Stimulated activated naive CD4-positive, alpha-beta T cell treated with Interleukin-2 at 50 U/mL for 16 hours (primary cell): ENCODE measurements at places on chromosomes 7 and 10.

DNA sequence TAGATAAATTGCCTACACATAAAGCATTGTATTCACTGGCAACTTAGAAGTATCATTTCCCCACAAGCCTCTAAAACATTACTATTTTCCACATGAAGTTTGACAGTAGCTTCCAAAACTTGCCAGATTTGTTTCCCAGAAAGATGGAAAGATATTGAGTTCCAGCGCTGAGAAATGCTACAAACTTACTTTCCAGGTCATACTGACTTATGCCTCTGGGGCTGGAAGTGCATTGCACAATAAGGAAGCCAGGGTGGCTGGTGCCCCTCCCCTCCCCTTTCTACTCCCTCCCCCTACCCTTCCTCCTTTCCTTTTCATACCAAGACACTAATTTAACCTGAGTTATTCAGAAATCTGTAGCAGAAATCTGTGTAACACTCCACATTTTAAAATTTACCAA, 212.6 kb downstream of the WDR37 start:
- no peak for DNase-seq

DNA sequence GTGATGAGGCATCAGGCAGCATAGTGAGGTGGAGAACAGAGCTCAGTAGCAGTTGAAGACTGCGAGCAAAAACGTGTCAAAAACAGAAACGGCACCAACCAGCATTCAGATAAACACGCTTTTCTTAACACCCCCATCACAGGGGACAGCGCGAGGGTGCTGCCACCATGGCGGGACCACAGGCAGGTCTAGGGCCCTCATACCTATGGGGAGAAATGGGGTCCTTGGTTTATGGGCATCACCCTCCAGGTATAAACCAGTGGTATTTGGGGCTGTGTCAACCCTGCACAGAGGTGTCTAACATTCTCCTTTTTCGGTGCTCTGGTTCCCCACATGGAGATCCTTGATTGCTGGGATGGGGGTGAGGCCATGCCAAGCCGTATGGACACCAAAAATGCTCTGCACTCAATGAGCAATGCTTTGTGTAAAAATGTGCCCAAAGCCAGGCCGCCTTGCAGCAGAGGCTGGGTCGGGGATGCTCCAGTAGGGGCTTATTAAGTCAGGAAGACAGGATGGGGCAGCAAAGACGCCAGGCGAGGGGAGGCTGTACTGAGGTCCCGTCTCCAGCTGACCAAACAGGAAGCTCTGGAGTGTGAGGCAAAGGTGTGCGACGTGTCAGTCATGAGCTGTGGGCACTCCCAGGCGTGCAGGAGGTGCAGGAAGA, 191.5 kb downstream of the WDR37 start:
- DNase-seq, result no peak

DNA sequence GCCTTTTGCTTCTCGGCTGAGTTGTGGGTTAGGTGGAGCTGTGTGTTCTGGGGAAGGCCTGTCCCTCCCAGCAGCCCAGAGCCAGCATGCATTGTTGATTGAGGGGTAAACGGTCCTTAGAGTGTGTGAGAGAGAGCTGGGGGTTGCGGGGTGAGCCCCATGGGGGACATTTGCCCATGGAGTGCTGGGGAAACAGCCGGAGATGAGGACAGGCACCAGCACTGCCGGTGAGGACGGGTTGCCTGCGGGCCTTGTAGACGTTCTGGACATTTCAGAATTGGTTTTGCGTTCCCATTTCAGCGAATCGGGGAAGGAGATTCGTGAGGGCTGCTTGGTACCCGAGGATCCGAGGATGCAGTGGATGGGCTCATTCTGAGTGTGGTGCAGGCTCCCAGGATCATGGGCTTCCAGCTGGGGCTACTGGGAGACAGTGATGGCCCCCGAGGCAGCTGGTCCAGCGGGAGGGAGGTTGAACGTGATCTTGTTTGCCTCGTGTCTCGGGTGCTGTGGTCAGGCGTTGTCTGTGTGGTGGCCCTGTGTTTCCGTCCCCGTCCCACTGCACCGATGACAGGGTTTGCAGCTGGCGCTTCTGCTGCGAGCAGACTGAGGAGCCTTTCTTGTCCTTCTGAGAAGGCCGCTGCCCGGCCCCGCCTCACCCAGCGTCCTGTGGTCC, 113.9 kb downstream of the CYTH3 start:
- no peak for DNase-seq

DNA sequence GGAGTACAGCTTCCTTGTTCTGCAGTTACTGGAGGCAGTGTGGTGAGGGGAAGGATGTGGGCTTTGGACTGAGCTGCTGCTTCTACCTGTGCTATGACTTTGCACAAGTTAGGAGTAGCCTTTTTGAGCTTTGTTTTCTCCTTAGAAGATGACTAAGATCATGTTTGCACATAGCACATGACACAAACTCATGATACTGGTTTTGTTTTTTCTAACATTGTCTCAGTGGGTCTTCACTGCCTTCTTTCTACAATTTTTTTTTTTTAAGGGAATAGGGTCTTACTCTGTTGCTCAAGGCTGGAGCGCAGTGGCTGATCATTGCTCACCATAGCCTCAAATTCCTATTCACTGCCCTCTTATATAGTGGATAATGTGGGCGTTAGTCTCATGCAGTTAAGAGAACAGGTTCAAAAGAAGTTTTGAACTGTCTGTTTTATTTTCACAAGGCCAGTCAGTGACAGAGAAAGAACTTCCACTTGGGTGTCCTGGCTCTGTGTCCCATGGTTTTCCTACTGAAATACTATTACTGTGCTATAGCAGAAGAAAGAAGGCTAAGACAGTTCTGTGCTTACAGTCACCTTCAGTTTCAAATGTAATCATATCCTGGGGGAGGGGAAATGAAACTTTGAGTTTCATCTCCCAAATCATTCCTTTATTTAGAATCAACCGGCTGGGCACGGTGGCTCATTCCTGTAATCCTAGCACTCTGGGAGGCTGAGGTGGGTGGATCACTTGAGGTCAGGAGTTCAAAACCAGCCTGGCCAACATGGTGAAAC, 72.0 kb downstream of the KAT6B start:
- DNase-seq, result peak; percentile 9

- no peak for DNase-seq
Measured at GRCh38 chr10:132033632-132034031, 32.1 kb upstream of the JAKMIP3 start.

GRCh38 chr10:62506371-62506770, 132.2 kb downstream of the ZNF365 start:
- no peak for DNase-seq

DNA sequence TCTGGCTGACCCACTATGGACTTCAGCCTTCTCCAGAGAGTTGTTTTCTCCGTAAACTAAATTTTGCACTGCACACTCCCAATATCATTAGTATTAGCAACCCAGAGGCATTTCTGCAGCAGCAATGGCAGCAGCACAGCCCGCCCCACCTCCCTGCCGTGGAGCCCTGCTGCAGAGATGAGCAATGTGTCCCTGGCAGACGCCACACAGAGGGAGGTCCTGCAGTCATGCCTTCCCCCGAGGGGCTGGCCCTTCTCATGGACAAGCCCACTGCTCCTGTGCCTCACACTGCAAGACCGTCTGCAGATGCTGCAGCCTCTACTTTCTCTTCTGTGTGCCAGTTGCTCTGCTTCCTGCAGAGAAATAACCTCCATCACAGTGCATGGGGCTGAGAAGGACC, 393.4 kb upstream of the MKI67 start:
- no peak for DNase-seq

GRCh38 chr7:22826593-22826992, 3.9 kb upstream of the TOMM7 start:
- no peak for DNase-seq

GRCh38 chr10:104300736-104301292, 31.8 kb downstream of the GSTO2 start:
- no peak for DNase-seq

- DNase-seq, result no peak
Measured at GRCh38 chr10:44205067-44205466, 179.8 kb downstream of the CXCL12 start.
